Stimulated activated naive CD4-positive, alpha-beta T cell treated with Interleukin-2 at 50 U/mL for 16 hours (primary cell): ENCODE measurements at places on chromosomes 12 and 14.

DNA sequence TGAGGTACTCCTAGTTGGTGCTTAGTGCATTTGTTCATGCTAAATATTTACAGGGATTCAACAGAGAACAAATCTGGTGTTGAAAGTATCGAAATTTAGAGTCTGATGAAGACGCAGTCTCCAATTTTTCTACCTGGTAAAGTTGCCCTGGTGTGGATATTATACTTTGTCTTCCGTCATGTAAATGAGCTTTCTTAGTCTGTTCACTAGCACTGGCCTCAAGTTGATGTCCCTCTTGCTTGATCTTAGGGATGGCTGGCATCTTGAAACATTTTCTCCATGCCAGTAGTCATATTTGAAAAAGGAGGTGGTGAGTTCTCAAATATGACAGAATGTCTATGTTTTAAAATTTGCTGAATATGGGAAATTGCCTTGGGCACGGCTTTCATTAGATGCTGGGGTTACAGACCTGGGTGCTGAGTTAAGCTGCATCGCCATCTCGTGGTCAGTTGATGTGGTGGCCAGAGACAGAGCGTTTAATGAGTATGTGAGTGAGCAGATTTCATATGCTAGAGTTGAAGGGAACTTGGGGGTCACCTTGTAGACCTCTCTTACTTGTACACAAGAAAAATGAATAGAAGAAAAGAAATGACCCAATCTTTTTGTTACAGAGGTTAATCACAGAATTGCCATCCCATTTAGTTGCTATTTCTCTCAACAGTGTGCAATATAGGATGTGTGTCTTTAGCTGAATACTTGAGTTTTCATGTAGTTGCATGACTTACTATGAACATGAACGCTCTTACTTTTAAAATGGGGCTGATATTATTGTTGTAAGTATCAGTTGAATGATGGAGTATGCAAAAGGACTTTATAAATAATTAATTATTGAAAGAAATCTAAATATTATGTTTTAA is 172.8 kb upstream of the DCN start:
- DNase-seq = peak; percentile 7

GRCh38 chr12:115632308-115632707 is 645.2 kb downstream of the MED13L start:
- no peak for DNase-seq

GRCh38 chr12:68617160-68617926 is 6.6 kb downstream of the RAP1B start:
- DNase-seq = no peak

GRCh38 chr14:61489932-61490331 is 168.6 kb downstream of the PRKCH start:
- no peak for DNase-seq

GRCh38 chr12:47077206-47078085 is 2.0 kb upstream of the PCED1B start:
- DNase-seq = no peak

DNA sequence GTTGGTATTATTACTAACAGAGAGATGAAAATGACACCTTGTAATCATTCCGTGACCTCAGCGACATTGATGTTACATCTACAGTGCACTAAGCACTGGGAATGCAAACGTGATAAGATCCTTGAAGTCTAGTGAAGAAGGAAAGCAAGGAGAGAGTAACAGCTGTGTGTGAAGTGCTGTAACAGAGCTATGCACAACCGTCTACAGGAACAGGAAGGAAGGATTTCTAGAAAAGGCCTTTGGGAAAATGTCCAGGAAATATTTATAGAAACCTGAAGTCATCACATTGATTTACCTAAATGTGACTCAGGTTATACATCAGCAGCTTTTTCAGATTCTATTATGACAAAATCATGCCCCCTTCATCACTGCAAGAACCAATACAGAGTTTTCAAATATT is 304.2 kb upstream of the AMIGO2 start:
- no peak for DNase-seq

DNA sequence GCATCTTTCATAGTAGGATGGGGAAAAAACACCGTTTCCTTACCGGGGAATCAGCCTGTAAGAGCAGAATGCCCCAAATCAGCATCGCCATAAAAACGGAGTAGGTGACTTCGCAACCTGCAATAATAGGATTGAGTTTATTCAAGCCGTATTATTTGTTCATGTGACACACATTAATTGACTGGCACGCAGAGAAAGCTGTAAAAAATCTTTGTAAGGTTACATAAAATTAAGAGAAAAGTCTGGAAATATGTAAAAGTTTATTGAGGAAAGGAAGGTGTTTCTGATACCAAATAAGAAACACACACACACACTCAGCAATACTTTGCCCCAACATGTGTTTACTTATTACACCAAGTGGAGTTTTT is 628 bp upstream of the CAPRIN2 start:
- no peak for DNase-seq

GRCh38 chr12:90899456-90900182 is 55.4 kb downstream of the CCER1 start:
- no peak for DNase-seq

DNA sequence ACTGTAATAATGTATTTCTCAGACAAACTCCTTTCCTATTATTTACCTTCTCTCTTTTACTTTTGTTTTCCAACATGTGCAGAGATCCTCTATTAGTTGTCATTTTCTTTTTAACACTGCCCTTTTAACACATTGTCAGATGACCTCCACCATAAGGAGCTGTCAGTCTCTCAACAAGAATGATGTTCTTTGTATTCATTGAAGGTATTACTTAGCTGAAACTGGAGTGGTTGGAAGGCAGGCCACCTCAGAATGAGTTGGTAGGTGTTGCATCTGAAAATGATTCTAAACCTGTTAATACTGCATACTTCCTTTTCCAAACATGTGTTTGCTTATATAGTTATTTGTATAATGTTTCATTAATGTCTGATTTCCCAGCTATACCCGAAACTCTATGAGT is 16.9 kb downstream of the TMEM117 start:
- DNase-seq = no peak

DNA sequence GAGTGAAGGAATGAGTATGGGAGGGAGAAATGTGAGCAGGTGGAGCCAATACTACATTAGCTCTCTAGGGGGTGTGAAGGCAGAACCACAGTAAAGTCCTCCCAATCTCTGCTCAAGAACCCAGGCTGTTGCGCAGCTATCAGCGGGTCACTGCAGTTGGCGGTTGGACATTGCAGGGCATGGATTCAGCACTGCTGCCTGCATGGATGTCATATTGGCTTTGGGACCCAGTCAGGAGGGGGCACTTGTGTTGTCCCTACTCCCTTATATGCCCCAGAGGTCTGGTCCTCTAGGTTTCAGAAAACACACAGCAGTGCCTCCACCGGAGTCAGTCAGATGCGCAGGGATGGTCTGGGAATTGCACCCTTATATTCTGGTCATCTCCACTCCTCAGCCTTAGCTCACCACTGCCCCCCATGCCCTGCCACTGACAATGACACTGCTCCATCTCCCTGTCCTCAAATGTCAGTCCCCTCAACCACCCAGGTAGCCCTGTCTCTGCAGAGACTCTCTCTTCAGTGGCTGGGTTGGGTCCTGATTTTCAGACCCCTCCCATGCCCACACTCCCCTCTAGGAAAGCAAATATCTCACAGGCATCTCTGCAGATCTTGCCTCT is 9.6 kb downstream of the ZDHHC22 start:
- no peak for DNase-seq

DNA sequence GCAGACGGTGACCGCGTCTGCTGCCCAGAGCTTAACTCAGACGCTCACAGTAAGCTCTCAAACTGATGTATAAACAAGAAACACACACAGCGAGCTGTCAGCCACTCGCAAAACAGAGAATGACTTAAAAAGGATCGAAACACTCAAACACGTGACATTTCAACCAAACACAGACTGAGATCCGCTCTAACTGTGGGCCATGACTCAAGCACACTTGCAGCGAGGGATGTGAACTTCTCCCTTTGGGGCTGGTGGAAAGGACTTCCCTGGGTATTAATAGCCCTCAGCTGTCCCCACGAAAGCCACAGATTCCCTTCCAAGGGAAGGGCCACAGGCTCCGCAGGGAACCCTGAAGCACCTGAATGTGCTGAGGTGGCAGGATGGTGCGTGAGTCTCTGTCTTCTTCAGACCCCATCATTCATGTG is 29.1 kb downstream of the CCDC88C start:
- peak; percentile 43 for DNase-seq

GRCh38 chr14:56840221-56840620 is 29.9 kb upstream of the OTX2 start:
- no peak for DNase-seq

GRCh38 chr12:41407232-41407799 is 219.2 kb downstream of the PDZRN4 start:
- no peak for DNase-seq

DNA sequence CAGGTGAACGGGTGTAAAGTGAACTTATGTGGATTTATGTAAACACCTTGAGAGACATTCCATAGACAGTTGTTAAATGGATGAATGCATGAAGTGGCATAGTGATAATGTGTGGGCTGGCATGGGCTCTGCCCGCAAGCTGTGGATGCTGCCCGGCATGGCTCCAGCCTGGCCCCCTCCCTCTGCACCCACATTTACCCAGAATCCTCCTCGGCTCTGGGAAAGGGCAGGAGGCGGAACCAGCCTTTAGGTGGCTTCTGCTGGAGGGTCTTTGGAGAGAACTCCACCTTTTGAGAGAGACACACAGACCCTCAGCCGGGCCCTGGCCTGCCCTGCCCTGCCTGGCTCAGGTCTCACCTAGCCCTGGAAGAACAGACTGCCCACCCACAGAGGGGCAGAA is 18.7 kb downstream of the RASAL1 start:
- no peak for DNase-seq

GRCh38 chr14:97706819-97707218 is 909.6 kb downstream of the VRK1 start:
- no peak for DNase-seq

- no peak for DNase-seq
These were observed 1.9 kb downstream of the TMEM263 start for GRCh38 chr12:106957583-106957982.

GRCh38 chr14:56358851-56359614 is 220.6 kb upstream of the TMEM260 start:
- DNase-seq = no peak

GRCh38 chr12:94593822-94594442 is 56.4 kb downstream of the TMCC3 start:
- DNase-seq = no peak

DNA sequence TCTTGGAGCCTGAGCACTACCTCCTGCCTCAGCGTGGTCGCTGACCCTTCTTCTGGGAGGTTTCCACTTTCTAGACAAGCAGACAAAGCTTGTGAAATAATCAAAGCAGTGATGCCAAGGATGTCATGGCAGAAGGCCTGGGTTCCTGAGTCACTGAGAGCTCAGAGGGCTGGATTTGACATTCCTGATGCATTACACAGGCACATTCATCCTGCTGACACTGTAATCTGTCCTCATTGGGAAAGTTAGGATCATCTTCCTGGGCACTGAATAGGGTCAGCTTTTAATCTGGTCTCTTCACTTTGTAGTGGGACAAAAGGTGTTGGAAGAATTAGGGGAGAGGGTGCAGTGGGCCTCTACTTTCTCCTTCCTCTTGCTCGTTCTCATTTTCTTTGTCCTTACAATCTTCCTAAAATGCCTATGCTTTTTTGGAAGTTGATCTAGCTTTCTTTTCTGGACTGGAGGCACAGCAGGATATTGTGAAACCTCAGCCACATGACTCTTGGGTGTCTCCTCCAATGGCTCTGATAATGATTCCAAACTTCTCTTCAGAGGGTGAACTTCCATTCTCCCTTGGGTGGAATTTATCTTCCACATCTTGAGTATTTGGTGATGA is 29.6 kb downstream of the EEA1 start:
- no peak for DNase-seq

DNA sequence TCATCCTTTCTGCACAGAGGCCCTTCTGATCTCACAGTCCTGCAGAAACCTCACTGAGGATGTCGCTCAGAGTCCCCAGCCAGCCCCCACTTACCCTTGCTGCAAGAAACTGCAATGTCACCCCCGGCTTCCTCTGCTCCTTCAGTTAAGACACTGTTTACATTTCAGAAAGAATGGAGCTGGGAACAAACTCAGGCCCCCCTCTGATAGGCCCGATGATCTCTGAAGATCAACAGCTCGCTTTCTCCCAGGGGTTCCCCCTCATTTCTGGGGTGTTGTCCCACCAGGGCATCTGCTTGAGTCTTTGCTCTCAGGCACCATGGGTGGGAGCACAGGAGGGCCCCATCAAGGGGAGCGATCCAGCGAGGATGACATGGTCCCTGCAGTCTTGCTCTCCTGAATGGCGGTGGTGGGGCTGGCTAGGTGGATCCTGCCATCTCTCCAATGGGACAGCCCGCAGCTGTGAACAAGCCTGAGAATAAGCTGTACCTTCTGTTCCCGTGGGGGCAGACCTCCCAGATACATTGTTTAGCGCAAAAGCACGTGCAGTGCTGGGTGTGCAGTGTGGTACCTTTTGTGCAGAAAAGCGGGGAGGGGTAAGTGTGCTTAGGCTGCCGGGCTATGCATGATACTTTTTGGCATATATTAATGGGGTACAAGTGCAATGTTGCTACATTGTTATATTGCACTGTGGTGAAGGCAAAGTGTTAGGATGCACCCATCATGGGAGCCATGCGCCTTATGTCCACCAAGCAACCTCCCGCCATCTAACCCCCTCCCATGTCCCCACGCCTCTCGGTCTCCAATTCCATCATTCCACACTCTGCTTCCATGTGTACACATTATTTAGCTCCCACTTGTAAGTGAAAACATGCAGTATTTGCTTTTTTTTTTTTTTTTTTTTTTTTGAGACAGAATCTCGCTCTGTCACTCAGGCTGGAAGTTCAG is 6.7 kb upstream of the NCOR2 start:
- no peak for DNase-seq

- DNase-seq = no peak
These were observed 417.6 kb downstream of the PDZRN4 start for GRCh38 chr12:41605545-41606305.

DNA sequence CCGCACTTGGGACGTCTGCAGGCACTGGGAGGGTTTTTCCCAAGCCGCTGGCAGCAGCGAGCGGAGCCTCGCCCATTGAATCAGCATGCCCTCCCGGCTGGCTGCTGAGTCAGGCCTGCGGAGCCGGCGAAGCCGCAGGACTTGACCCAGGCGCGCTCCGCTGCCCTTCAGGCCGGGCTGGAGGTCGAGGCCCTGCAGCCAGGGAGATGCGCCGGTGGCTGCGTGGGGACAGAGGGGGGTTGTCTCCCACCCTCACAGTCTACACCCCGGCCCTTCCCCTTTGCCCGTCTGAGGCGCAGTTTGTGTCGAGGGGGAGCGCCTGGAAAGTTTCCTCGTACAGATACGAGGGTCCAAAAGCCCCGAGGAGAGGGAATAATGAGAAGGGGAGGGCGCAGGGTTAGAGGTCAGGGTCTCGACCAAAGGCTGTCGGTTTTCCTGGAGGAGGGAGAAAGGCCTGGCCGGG is 759 bp upstream of the KLC1 start:
- DNase-seq = no peak
